ENCODE measurements at places on chromosomes 7 and 10.

GRCh38 chr10:116892907-116893685 is 43.8 kb downstream of the ENO4 start:
- DNase-seq, result no peak

DNA sequence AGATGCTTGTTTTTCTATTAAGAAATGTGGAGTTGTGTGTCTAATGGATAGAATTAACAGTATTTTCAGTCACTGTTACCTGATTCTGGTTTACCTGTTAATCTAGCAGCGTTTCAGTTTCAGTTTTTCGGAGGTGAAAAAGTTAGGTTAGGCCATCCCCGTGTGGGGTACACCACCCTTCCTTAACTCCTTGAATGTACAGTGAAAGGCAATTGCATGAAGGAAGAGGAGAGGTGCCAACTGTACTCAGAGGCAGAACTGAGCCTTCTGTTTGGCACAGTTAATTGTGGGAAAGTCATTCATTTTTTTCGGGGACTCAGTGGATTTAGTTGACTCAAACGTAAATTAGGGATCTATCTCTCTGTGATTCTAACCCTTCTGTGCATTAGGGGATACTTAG is 35.5 kb downstream of the RPA3 start:
- DNase-seq, result no peak

DNA sequence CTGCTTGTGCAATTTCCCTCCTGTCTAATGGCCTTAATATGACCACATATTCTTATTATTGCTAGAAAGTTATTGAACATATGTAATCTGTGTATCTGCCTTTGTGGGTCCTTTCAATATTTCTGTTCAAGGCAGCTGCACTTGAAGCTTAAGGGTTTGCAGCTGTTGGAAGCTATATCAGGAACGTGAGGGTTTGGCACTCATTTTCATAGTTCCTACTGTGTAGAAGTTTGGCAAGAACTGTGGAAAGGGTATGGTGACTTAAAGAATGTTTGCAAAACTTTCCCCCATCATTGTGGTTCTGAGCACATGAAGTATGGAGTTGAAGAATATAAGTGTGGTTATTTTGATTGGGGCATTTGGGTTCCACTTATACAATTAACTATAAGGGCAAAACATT is 144.7 kb upstream of the SEMA3A start:
- no peak for DNase-seq

- DNase-seq, result no peak
These were observed 7.3 kb upstream of the SNX13 start for GRCh38 chr7:17947620-17948019.

Measured in heart left ventricle (tissue), 16 donors.